ENCODE measurements at places on chromosomes 12 and 14.

DNA sequence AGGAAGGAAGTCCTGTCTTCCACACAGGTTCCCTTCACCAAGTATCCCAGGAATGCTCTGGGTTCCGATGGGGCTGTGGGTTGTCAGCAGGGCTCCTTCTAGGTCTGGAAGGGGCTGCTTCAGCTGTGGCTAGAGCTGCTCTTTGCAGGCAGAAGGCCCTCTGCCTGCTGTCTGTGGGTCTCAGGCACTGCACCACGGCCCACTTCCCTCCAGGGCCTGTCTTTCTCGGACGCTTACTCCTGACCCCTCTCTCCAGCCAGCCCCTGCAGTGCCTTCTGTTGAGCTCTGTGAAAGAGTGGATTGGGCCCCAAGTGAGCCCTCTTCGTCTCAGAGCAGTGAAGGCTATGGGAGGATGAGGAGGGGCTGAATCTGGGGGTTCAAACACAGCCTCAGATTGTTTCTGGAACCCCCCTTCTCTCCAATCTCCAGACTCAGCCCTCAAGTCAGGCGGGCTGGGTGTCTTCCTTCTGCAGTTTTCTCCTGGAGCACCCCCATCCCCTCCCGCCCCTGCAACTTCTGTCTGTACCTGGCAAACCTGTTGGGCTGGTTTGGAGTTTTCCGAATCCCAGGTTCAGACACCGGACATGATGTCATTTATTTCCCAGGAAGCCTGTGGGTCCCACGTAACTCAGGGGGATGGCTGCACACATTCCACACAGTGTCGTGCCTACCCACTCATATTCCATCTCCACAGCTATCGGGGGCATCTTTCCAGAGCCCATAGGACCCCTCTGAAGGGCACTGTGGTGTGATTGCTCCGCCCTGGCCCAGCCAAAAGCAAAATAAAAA, 24.9 kb upstream of the SPPL3 start:
- no peak for DNase-seq

DNA sequence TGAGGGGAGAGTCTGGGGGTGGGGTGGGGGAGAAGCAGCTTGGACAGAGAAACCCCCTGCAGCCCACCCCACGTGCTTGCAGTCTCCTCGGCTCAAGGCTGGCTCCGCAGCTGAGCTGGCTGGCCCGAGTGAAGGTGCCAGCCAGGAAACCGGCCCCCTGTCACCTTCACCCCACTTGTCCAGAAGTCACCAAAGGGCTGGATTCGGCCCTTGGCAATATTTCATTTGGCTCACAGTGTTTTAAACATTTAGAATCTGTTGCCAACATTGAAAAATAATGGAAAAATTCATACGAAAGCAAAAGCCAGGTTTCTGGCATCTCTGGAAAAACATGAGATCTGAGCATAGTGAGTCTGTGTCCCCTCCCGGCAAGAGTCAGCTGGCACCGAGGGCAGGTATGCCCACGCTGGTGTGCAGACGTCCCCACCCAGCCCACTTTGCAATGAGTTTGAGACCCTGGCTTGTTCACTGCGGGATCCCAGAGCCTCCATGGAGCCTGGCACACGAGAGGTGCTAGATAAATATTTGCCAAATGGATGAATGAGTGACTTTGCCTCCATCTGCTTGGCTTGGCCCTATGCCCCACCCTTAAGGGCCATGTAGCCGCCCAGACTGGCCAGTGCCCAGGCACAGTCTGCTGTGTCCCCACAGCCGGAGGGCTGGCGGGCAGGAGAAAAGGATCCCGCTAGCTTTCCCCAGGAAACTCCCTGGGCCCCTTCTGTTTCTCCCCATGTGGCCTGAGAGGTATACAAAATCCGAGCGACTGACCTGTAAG, 18.2 kb downstream of the MSI1 start:
- no peak for DNase-seq

DNA sequence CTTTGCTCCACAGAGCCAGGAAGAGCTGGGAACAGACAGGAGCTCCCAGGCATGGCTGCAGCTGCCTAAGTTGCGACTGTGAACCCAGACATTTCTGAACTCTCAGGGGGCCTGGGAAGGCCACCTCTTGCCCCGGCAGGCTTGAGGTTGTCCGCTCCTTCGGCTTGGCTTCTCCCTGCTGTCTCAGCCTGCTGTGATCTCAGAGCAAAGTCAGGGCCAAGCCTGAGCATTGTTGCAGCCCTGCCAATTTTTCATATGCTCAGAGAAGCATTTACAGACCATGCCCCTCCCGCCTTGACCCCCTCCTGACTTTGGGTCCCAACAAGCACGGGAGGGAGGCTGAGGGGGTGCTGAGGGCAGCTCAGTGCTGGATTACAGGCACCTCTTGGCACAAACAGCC, 1439.1 kb upstream of the FLRT2 start:
- no peak for DNase-seq

DNA sequence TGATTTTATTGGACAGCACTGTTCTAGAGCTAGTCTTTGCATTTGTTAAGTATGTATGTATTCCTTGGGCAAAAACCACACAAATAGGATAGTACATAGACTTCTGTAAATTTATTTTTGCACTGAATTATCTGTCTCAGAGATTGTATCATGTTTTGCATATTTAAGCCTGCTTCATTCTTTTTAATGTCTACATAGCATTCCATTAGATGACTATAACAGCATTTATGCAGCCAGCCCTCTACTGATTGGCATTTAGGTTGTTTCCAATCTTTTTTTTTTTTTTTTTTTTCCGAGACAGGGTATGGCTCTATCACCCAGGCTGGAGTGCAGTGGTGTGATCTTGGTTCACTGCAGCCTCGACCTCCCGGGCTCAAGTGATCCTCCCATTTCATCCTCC, 34.5 kb downstream of the SYNDIG1L start:
- no peak for DNase-seq

DNA sequence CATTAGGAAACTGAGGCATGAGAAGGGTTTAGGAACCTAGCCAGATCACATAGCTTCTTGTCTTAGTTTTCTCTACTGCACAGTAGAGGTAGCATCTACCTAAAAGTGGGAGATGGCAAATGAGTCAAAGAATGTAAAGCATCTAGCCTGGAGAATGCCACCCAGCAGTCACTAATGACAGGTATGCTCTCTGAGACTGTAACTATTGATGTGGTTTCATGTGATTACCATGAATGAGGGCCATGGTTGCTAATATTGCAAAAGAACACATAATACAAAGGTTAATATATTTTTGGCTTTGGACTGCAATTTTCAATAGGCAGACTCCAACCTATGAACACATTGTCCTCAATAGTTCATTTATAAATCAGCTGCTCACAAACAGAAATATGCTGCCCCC, 389.9 kb downstream of the GRIN2B start:
- DNase-seq = no peak

DNA sequence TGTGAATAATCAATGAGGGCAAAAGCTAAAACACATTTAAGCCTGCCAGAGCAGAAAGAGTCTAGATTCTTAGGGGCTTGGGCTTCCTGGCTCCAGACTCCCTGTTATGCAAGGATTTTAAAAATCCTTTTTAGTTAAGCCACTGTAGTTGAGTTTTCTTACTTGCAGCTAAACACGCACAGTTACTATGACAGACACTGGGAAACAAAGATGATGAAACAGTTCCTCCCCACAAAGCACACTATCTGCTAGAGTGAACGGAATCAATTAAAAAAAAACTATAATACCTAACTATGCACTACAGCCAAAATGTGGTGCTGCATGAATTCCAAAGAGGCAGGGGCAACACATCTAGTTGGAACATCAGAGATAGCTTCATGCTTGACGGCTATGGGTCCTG, 28.2 kb downstream of the RPS6KA5 start:
- DNase-seq = no peak

GRCh38 chr12:92558215-92558773, 144.5 kb upstream of the PLEKHG7 start:
- no peak for DNase-seq

- no peak for DNase-seq
These were observed 328.1 kb downstream of the ALG10 start for GRCh38 chr12:34350092-34351041.

DNA sequence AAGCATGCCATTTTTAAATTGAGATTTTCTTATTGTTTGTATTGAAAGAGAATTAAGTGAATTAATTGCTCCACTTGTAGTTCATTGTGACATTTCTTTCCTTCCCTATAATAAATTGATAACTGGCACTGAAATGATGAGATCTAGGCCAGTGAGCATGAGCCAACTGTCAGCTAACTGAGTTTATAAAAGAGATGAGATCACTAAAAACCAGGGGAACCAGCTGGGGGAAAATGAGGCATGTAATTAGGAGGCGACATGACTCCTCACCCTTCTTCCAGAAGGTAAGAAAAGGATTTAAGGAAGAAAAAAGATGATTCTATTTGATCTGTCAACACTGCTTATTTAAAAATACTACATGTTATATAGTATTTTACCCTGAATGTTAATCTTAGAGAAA, 104.5 kb upstream of the DNM1L start:
- DNase-seq = no peak

- peak; percentile 25 for DNase-seq
These were observed 578 bp downstream of the PPP1R13B start for GRCh38 chr14:103846543-103847450.

DNA sequence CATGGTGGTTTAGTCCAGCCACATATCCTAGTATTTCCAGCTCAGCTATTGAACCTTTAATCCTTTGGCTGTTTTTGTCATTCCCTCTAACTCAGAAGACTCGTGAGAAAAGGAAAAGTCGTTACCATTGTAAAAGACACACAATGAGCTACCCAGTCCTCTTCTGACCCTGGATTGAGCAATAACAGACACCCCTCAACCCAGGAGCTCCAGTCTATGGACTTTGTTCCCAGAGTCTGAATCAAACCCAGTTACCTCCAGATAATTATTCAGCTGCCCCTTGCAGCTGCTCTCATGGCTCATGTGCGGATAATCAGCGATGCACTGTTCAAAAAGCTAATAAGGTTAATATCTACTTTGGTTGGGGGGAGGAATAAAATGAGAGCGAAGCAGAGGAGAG, 402.4 kb downstream of the BTG1 start:
- no peak for DNase-seq

GRCh38 chr14:65242732-65243134, 140.4 kb upstream of the MAX start:
- no peak for DNase-seq

All from activated naive CD4-positive, alpha-beta T cell (primary cell).